ENCODE measurements at places on chromosomes 5 and 9.

- no peak for DNase-seq
- no peak overlapping the region for H3K27ac ChIP-seq
- H3K27me3 ChIP-seq: no peaks in the 10 kb centered on the region
- H3K36me3 ChIP-seq: no peaks in the 10 kb centered on the region
- no peak overlapping the region for H3K4me3 ChIP-seq
- H3K4me1 ChIP-seq: peaks cover 22% of the 10 kb centered on the region
Measured at GRCh38 chr5:113092683-113093082, 116.1 kb downstream of the DCP2 start.

GRCh38 chr5:112729630-112730029 lies 8.1 kb upstream of the APC start:
- H3K36me3 ChIP-seq: no peaks in the 10 kb centered on the region
- H3K27ac ChIP-seq: no peak overlapping the region
- DNase-seq: no peak
- H3K4me3 ChIP-seq: no peak overlapping the region
- peaks cover under 1% of the 10 kb centered on the region for H3K4me1 ChIP-seq
- no peaks in the 10 kb centered on the region for H3K27me3 ChIP-seq

DNA sequence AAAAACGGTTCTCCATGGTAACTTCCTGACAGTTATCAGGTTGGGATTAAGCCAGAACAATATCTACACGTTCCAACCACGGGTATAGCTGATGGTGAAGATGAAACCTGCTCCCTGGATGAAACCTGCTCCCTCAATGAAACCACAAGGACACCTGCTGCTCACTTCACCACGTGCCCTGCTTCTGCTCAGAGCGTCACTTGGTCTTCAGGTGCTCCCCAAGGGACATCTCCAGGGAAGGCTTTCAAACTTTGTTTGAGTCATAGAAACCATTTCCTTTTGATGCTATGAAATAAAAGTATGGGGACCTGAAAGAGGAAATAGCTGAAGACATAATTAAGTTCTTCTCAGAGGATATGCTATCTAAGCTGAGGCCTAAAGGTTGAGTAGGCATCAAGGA lies 242.4 kb downstream of the MED10 start:
- H3K4me1 ChIP-seq: no peaks in the 10 kb centered on the region
- H3K27ac ChIP-seq: no peak overlapping the region
- no peaks in the 10 kb centered on the region for H3K27me3 ChIP-seq
- no peak overlapping the region for H3K4me3 ChIP-seq
- H3K36me3 ChIP-seq: no peaks in the 10 kb centered on the region

DNA sequence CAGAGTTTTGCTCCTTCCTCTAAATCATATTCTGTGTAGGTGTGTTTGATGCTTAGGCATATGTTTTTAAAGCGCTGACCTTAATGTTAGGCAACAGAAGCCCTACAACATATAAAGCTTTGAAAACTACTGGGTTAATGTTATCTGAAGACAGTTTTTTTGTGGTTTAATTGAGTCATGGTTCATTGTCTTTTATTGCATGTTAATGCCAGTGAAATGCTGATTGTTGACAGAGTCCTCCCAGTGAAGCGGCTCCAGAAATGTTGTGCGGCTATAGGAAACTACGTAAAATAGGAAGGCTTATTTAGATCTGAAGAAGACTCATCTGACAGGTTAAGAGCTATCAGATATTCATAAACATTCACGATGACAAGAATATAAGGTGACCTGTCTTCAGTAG lies 424.6 kb downstream of the CCDC171 start:
- H3K4me3 ChIP-seq: no peak overlapping the region
- no peak overlapping the region for H3K27ac ChIP-seq
- H3K27me3 ChIP-seq: no peaks in the 10 kb centered on the region
- H3K36me3 ChIP-seq: peaks cover 2% of the 10 kb centered on the region

DNA sequence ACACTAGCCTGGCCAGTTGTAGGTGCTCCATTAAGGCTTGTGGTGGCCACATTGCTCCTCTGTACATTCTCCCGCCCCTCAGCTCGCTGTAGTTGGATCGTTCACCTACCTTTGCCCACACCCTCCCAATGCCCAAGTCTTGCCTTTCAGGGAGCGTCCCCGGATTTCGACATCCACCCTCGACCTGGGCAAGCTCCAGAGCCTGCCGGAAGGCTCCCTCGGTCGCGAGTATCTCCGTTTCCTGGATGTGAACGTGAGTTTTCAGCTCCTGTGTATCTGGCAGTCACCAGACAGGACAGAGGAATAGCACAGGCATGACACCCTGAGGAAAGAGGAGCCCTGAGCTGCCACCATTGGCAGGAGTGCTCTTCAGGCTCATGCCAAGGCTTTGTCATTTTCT lies 3.0 kb downstream of the COQ4 start:
- peaks cover 18% of the 10 kb centered on the region for H3K4me1 ChIP-seq
- no peak for DNase-seq
- no peak overlapping the region for H3K4me3 ChIP-seq
- H3K36me3 ChIP-seq: peaks cover 13% of the 10 kb centered on the region
- H3K27me3 ChIP-seq: no peaks in the 10 kb centered on the region
- no peak overlapping the region for H3K27ac ChIP-seq

DNA sequence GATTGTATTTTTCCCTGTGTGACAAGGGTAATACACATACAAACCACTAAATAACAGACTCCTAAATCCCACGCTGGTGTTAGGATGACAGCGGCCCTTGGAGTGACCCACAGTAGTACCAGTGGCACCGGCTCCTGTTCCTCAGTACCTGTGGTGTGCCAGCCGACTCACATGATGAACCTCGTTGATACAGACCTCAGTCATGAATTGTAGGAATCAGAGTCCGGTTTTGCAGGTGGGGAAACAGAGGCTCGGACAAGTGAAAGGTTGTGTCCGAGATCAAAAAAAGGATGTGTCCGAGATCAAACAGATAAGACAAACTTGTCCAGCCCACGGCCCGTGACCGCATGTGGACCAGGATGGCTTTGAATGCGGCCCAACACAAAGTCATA lies 78.0 kb downstream of the AMBP start:
- no peaks in the 10 kb centered on the region for H3K4me1 ChIP-seq
- no peak for DNase-seq
- H3K27me3 ChIP-seq: no peaks in the 10 kb centered on the region
- no peak overlapping the region for H3K27ac ChIP-seq
- peaks cover 19% of the 10 kb centered on the region for H3K36me3 ChIP-seq
- H3K4me3 ChIP-seq: no peak overlapping the region

DNA sequence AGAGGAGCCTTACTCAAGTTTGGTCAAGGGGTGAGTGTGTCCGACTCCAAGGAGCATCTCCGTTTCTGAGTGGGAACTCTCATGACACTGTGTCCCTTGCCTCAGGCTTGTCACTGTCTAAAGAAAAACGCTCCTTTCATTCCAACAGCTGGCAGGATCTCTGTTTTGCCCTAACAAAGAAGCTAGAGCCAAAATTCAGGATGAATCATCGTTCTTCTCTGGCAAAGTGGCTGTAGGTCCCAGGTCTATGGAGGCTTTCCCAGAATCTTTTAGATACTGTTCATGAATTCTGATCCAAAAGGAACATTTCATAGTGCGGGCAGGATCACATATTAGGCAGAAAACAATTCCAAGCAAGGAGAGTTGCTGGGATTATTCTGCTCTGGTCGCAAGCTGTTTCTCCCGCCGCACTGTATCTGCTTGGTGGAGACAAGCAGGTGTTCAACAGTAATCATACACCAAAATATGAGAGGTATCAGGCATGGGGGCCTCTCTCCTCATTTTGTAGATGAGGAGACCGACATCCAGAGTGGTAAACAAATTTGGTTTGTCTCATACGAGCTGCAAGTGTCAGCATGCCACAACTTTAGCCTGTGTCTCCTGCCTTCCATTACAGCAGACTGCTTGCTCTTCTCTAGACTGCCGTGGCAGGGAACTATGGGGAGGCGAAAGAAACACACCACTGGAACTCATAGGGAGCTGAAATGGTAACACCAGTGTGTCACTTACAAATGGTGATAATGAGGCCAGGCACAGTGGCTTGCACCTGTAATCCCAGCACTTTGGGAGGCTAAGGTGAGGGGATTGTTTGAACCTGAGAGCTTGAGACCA lies 72.6 kb downstream of the ENTREP1 start:
- no peaks in the 10 kb centered on the region for H3K4me1 ChIP-seq
- H3K27ac ChIP-seq: no peak overlapping the region
- H3K36me3 ChIP-seq: no peaks in the 10 kb centered on the region
- peaks cover 6% of the 10 kb centered on the region for H3K27me3 ChIP-seq
- no peak overlapping the region for H3K4me3 ChIP-seq

GRCh38 chr5:118921866-118922265 lies 66.5 kb downstream of the DTWD2 start:
- no peaks in the 10 kb centered on the region for H3K4me1 ChIP-seq
- no peaks in the 10 kb centered on the region for H3K27me3 ChIP-seq
- DNase-seq: no peak
- H3K4me3 ChIP-seq: no peak overlapping the region
- no peaks in the 10 kb centered on the region for H3K36me3 ChIP-seq

DNA sequence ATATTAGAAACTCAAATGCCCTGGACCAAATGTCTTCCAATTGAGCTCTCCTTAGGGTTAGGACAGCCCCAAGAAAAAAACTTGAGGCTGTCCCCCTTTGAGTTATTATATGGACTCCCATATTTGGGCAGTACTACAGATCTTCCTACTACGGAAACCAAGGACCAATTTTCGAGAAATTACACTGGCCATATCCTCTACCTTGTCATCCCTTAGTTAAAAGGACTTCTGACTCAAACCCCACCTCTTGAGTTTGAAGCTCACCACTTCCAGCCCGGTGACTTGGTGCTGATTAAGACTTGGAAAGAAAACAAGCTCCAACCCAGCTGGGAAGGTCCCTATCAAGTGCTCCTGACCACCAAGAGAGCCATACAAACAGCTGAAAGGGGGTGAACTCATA lies 497.0 kb upstream of the GRAMD2B start:
- no peaks in the 10 kb centered on the region for H3K4me1 ChIP-seq
- H3K4me3 ChIP-seq: no peak overlapping the region
- H3K36me3 ChIP-seq: peaks cover 8% of the 10 kb centered on the region
- H3K27me3 ChIP-seq: peaks cover 4% of the 10 kb centered on the region

- DNase-seq: no peak
- H3K27ac ChIP-seq: no peak overlapping the region
- no peaks in the 10 kb centered on the region for H3K36me3 ChIP-seq
Measured at GRCh38 chr5:29697785-29698414, 1495.6 kb upstream of the CDH6 start.

- peak overlapping the region; percentile 64 for H3K27ac ChIP-seq
- H3K4me1 ChIP-seq: peaks cover 61% of the 10 kb centered on the region
- H3K4me3 ChIP-seq: no peak overlapping the region
- DNase-seq: no peak
- H3K27me3 ChIP-seq: no peaks in the 10 kb centered on the region
Measured at GRCh38 chr9:127833555-127833954, 20.9 kb downstream of the ENG start.

GRCh38 chr9:127162046-127162863 lies 39.8 kb upstream of the ANGPTL2 start:
- H3K27ac ChIP-seq: peak overlapping the region; percentile 61
- H3K36me3 ChIP-seq: no peaks in the 10 kb centered on the region
- peaks cover 47% of the 10 kb centered on the region for H3K4me1 ChIP-seq
- DNase-seq: peak; percentile 49

GRCh38 chr5:136174021-136174659 lies 18.8 kb downstream of the SMIM32 start:
- DNase-seq: no peak
- no peaks in the 10 kb centered on the region for H3K4me1 ChIP-seq
- H3K27me3 ChIP-seq: no peaks in the 10 kb centered on the region
- H3K27ac ChIP-seq: peak overlapping the region; percentile 9
- H3K4me3 ChIP-seq: no peak overlapping the region
- peaks cover 37% of the 10 kb centered on the region for H3K36me3 ChIP-seq

- H3K4me1 ChIP-seq: no peaks in the 10 kb centered on the region
- peaks cover 30% of the 10 kb centered on the region for H3K36me3 ChIP-seq
- DNase-seq: no peak
- H3K27ac ChIP-seq: no peak overlapping the region
Measured at GRCh38 chr5:126615286-126615685, 14.5 kb downstream of the PHAX start.

GRCh38 chr9:93862877-93863545 lies 92.1 kb downstream of the BARX1 start:
- no peaks in the 10 kb centered on the region for H3K36me3 ChIP-seq
- H3K27me3 ChIP-seq: peaks cover 14% of the 10 kb centered on the region
- no peaks in the 10 kb centered on the region for H3K4me1 ChIP-seq
- no peak overlapping the region for H3K27ac ChIP-seq

DNA sequence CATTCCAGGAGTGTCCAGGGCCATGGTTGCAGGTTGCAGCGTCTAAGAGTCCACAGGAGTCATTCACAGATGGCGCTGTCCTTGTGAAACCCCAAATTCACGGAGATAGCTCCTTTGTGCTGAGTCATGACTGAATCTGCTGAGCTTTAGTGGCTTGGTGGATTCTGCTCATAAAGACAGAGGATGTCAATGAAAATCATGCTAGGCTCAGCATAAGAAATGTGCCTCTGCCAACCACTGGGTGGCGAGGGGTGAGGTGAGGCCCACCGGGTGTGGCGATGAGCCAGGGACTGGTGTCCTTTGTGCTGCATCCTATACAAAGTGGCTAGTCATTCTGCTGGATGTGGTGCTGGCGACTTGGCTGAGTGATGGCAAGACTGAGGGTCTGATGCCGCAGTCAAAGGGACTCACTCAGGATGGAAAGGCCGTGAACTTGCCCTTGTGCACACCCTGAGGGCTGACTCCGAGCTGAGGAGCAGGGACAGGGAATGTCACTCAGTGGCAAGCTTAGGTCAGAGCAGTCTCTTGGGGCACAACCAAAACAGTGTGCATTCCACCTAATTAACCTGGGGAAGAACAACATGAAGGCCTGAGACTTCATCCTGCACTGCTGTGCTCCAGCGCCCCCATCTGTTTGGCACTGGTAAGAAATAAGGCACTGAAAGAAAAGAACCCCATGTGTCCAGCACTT lies 71.5 kb downstream of the DAP start:
- H3K36me3 ChIP-seq: peaks cover 24% of the 10 kb centered on the region
- no peak for DNase-seq
- H3K4me3 ChIP-seq: no peak overlapping the region
- peak overlapping the region; percentile 32 for H3K27ac ChIP-seq

DNA sequence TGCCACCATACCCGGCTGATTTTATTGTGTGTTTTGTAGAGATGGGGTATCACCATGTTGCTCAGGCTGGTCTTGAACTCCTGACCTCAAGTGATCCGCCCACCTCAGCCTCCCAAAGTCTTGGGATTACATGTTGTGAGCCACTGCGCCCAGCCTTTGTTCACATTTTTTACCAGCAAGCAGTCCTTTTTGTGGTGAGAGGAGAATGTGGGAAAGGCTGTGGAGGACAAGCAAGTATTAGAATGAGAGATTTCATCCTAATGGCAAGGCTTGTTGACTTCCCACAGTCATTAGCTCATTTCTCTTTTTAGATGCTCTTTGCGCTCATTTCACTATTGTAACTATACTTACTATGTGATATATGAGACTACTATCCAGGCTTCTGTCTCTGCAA lies 6.1 kb downstream of the IL31RA start:
- no peaks in the 10 kb centered on the region for H3K36me3 ChIP-seq
- peaks cover 6% of the 10 kb centered on the region for H3K4me1 ChIP-seq
- no peak for DNase-seq
- H3K4me3 ChIP-seq: no peak overlapping the region
- no peaks in the 10 kb centered on the region for H3K27me3 ChIP-seq

- peaks cover 21% of the 10 kb centered on the region for H3K4me1 ChIP-seq
- DNase-seq: no peak
- H3K27ac ChIP-seq: no peak overlapping the region
- H3K27me3 ChIP-seq: no peaks in the 10 kb centered on the region
Measured at GRCh38 chr5:125038477-125038876, 292.0 kb upstream of the ZNF608 start.

- DNase-seq: no peak
- H3K4me3 ChIP-seq: no peak overlapping the region
- H3K27me3 ChIP-seq: no peaks in the 10 kb centered on the region
- peaks cover 71% of the 10 kb centered on the region for H3K4me1 ChIP-seq
- no peaks in the 10 kb centered on the region for H3K36me3 ChIP-seq
- H3K27ac ChIP-seq: no peak overlapping the region
Measured at GRCh38 chr5:72845889-72846288, 29.4 kb downstream of the TNPO1 start.
